Hematopoietic multipotent progenitor cell (in vitro differentiated cells): ENCODE measurements at places on chromosomes 12 and 14.

DNA sequence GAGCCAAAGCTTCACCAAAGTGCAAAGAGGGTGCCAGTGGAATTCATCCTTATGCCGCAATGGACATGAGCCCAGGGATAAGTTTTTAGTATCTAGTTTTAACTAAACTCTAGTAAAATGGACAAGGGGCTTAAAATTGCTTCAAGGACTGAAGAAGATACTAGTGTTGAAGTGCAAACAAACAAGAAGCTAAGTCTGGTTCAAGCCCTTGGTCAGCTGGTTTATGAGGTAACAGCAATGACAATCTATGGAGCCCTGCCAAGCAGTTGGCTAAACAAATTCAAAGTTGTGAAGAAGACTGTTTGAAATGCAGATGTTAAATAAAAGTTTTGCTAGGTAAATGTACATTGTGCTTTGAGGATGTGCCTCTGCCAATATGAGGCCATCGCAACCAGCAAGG is 209.4 kb downstream of the KTN1 start:
- no peak for DNase-seq

- DNase-seq = no peak
Observed at GRCh38 chr14:33475623-33476022, 475.3 kb downstream of the EGLN3 start.

- DNase-seq = no peak
Observed at GRCh38 chr12:119838826-119839600, 38.1 kb downstream of the CIT start.

DNA sequence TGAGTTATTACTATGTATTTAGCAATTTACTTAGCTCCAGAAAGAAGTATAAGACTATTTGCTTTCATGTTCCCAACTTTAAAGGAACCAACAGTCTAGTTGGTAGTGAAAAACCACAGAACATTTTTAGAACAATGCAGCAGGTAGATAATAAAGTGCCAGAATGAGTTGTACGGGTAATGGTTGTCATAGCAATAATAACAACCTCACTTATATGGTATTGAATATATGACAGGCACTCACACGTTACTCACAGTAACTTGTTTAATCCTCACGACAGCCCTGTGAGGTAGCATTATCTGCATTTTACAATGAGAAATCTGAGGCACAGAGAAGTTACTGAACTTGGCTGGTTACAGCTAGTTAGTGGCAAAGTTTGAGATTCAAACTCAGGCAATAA is 10.6 kb upstream of the GAPDH start:
- DNase-seq = no peak

DNA sequence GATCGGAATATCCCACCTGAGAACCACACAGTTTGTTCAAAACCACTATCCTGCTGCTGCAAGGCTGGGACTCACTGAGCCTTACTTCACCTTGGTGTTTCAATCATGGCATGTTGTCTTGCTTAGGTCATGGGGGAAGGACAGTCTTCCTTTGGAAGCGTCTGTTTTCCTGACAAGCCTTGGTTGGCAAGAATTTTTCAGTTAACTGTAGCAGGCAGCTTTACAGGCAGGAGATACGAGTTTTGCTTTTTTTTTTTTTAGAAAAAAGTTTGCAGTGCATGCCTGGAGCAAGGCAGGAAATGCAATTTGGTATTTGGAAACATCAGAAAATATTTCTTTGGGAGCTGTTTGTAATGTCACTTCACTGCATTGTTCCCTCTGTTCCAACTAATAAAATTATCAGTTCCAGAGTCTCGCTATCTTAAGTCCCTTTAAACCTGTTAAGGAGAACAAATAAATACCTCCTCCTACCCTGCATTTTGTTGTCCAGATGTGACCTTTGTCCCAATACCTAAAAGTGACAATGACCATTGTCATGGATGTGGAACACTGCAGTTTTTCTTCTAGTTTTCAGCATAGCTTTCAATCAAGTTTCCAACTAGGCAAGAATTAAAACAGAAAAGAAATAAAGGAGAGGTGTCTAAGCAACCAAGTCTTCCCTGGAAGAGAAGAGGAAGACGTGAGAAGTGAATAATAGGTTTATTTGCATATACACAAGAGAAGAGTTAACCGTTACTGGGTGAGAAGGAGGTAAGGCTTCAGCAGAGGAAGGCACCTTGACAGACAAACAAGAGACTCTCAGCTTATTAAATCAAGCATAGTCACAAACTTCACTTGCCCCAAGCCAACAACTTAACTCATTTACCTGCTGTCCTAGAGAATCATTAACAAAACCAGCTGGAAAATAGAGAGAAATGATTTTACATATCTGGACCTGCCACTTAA is 71.4 kb upstream of the ACTN1 start:
- no peak for DNase-seq

DNA sequence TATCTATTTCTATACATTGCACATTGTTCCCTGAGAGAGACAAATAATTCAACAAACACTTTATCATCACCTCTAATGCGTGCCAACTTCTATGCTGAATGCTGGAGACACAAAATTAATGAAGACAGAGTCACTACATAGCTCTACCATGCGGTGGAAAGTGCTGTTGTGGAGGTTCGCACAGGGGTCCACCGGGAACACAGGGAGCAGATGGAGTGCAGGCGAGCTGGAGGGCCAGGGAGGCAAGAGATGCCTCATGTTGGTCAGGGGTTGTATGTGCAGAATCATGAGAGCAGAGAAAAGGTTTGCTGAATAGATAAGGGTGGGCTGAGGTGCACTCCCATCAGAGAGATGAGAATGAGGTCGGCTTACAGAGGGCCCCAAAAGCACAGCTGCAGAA is 25.2 kb downstream of the FAM234B start:
- no peak for DNase-seq

GRCh38 chr12:26428420-26428819 is 233.0 kb downstream of the SSPN start:
- DNase-seq = no peak

DNA sequence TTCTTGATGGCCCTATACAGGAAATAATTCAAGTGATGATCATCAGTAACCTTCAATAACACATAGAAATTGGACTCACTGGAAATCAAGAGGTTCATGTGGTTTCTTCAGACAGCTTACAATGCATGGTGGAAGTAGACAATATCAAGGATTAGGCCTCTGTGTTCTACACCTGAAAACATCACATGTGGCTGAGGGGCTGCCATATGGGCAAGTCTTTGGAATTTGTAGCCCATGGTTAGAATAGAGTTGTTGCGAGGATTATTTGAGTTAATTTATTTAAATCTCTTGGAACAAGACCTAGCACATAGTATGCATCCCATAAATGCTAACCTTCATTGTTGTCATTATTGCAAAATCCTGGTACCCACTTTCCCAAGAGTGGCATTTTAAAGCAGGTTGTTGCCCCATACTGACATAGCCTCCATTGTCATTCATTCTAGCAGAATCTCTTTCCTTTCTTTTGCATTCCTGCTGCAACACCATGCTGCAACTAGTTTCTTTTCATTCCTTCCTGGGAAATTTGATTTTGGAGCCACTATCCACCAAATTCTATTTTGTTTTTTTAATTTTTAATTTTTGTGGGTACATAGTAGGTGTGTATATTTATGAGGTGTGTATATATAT is 352.7 kb upstream of the NAV3 start:
- no peak for DNase-seq

- DNase-seq = no peak
Observed at GRCh38 chr14:63988579-63988978, 135.8 kb downstream of the SYNE2 start.

GRCh38 chr14:90534091-90534837 is 137.4 kb downstream of the CALM1 start:
- no peak for DNase-seq

- no peak for DNase-seq
Observed at GRCh38 chr12:46523863-46524770, 151.5 kb upstream of the SLC38A2 start.

DNA sequence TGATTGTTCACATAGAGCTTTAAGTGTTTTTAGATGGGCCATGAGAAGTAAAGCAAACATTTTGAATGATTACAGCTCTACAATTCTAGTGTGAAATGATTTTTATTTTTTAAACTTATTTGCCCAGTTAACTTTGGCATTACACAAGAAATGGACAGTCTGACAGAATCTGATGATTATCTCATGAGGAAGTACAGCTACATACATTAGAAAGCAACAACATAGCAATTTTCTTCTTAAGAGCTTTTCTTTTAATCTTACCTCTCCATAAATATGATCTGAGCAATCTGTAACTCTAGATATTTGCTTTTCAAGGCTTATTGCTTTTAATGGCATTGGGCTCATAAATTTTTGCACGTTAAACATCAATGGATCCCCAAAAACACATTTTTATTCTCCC is 26.5 kb upstream of the PPP1R12A start:
- DNase-seq = no peak

DNA sequence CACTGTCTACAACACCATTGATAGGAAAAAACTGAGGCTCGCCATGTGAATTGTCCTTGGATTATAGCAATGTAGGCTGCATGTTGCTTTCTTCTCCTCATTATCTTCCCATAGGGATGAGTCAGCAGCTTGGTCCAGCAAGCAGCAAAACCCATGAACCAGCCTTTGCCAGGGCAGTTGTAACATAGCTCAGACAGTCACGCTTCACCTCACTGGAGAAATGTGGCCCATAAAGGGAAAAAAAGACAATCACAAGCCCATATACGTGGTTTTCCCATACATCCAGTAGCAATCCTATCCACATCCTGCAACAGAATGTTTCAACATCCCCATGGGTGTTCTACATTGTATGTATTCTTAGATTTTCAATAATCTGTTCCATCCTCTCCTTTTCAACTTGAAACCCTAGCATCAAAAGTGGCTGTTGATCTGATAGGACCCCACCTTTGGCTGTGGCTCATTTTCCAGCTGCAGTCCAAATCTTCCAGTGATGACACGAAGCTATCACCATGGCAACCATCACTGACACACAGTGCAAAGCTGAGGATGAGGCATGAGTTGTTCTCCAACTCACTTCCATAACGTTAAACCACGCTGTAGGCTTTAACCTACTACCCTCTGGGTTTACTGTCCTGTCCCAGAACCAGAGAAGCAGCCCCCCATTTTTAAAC is 34.0 kb downstream of the GRIN2B start:
- DNase-seq = no peak

DNA sequence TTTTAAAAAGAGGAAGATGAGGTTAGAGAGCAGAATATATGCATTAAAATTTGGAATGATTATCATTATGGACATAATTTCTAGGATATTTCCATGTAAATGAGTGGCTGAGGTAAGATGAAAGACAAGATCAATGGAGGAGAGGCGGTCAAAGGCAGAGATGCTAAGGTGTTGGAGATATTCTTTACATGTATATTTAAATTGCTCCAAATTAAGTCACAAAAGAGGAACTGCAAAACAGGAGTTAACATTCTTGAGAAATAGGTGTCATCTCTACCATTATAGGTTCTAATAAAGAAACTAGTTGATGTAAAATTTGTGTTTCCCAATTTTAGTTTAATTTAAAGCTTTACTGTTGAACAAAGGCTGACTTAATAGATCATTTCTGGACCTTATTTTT is 268.5 kb upstream of the PPFIA2 start:
- no peak for DNase-seq

- DNase-seq = no peak
Observed at GRCh38 chr14:106269029-106269428, 742.6 kb downstream of the TMEM121 start.

DNA sequence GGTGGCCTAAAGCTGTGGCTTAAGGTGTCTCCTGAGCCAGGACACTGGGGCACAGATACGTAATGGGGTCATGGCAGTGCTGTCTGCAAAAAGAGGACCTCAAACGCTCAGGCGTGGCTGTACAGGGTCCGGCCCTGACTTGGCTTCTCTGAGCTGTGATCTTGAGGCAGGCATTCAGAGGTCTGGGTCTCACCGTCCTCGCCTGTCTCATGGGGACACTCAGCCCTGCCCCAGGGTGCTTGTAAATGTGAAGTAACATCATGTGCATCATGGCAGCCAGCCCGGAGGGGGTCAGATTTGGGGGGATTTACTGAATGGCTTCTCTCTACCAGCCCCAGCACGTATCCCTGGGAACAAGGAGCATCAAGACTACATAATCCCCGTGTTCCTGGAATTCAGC is 28.8 kb downstream of the DIO3 start:
- DNase-seq = no peak

DNA sequence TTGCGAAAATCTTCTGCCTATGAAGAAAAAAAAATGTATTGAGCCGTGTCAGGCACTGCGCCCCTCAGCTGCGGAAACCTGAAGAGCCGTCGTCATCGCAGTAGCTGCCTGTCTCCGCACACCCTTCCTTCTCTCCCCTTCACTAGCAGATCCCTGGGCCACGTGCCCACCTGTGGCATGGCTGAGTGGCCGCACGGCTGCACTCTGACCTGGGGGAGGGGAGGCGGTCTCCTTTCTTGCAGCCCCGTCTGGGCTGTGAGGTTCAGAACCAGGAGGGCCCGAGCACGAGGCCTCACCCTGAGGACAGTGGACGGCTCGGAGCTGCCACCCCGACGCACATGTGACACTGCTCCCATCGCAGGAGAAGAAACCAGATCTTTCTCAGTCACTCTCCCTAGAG is 24.9 kb downstream of the PGAM5 start:
- DNase-seq = no peak

GRCh38 chr14:61470961-61471293 is 149.5 kb downstream of the PRKCH start:
- DNase-seq = no peak

DNA sequence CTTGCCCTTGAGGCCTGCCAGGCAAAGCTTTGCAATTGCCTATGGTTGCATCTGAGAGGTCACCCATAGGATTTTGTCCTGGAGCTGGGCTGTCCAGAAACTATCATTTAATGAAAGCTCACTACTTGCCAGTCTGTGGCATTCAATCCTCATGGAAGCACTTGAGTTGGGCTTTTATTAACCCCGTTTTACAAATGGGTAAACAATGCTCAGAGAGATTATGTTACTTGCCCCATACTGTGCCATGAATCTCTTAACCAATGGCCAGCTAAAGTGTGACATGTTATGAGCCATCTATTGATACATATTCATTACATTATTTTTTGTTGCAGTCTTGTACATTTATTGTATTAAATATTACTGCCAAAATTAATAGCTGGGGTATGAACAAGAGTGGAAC is 35.9 kb downstream of the PDZRN4 start:
- no peak for DNase-seq

- DNase-seq = no peak
Observed at GRCh38 chr12:131829791-131830334, 1.7 kb downstream of the MMP17 start.

DNA sequence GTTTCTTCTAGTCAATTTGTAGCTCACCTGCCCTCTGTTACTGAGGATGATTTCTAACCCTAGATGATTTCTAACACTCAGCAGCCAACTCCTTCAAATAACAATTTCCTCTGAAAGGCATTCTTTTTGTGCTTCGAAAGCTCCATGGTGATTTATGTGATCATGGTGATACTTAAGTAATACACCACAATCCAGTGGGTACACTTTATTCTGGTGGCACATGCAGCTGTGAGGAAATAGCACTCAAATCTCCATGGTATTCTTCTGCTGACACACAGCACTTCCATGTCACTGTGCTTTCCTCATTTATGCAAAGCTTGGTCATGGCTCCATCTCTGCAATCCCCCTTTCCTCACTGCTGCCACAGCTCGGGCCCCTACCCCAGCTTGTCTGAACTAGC is 73.7 kb downstream of the PTPN21 start:
- no peak for DNase-seq

GRCh38 chr12:131882804-131883520 is 11.5 kb upstream of the ULK1 start:
- no peak for DNase-seq
